ENCODE measurements at places on chromosomes 6 and 20. TPM values are rescaled to one million over a fixed set of nuclear protein-coding genes. Genes with fewer than 3 reads are reported as not detected.

GRCh38 chr6:72421387-72421786 lies 200.5 kb upstream of the KCNQ5 start:
- DNase-seq = no peak
- peaks cover 3% of the 10 kb centered on the region for H3K27me3 ChIP-seq
- H3K4me1 ChIP-seq = no peaks in the 10 kb centered on the region
- H3K36me3 ChIP-seq = no peaks in the 10 kb centered on the region

Gene MEP1A
- total RNA-seq = not detected

Gene INSM1
- total RNA-seq = 46.7 TPM

Gene KCNS1
- 0.30 TPM for total RNA-seq

Gene GSTA3
- not detected for total RNA-seq

GRCh38 chr6:136544326-136544725 lies 5.9 kb downstream of the MAP7 start:
- DNase-seq = no peak
- H3K27me3 ChIP-seq = peaks cover 64% of the 10 kb centered on the region
- H3K27ac ChIP-seq = no peak overlapping the region
- peaks cover 4% of the 10 kb centered on the region for H3K4me1 ChIP-seq

Data from activated CD4-positive, alpha-beta T cell treated with anti-CD3 and anti-CD28 coated beads, Interleukin-2, amount 10 ng/mL, durations not matched to agents 24 days and 14 days (primary cell).